ENCODE measurements at places on chromosomes 2 and 18.

GRCh38 chr18:50301074-50301473 is 13.6 kb upstream of the CXXC1 start:
- H3K36me3 ChIP-seq, result no peaks in the 10 kb centered on the region
- H3K4me3 ChIP-seq, result no peak overlapping the region
- peaks cover 9% of the 10 kb centered on the region for H3K4me1 ChIP-seq

- H3K27me3 ChIP-seq, result no peaks in the 10 kb centered on the region
- peaks cover 5% of the 10 kb centered on the region for H3K36me3 ChIP-seq
- no peak for DNase-seq
- no peak overlapping the region for H3K4me3 ChIP-seq
- H3K27ac ChIP-seq, result no peak overlapping the region
Observed at GRCh38 chr2:80489717-80490116, 185.2 kb upstream of the LRRTM1 start.

DNA sequence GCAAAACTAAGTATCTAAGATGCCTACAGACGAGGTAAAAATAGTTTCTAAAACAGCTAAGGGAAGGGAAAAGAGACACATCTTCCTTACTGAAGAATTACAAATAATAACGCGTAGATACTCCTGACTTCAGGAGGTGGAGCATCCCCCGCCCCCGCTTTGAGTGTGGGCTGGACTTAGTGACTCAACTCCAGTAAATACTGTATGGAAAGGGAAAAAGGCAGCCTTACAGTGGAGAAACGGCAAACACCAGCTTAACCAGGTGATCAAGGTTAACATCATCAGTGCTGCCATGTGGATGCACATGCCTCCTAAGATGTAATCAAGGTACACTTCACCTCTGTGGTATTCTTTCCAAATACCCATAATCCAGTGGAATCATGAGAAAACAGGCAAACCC is 47.9 kb downstream of the HADHB start:
- H3K4me3 ChIP-seq, result no peak overlapping the region
- DNase-seq, result no peak
- H3K27me3 ChIP-seq, result peaks cover 3% of the 10 kb centered on the region
- no peak overlapping the region for H3K27ac ChIP-seq

DNA sequence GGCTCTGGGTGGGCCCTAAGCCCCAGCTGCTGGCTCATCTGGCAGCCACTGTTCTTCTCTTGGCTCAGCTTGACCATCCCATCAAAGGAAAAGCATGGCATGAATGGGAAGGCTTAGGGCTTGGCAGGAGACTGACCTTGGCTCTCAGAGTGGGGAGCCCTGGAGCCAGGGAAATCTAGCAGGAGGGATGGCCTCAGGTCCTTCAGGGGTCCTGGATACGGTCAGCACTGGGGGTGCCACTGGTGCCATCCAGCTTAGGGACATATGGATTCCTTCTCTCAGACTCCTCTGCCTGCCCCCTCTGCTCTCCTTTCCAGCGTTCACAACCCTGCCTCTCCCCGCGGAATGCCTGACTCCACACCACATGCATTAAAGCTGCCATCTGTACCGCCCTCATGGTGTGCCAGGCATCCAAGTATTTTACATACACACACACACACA is 165.5 kb upstream of the HAAO start:
- no peak overlapping the region for H3K4me3 ChIP-seq
- H3K4me1 ChIP-seq, result peaks cover 23% of the 10 kb centered on the region
- no peak overlapping the region for H3K27ac ChIP-seq

GRCh38 chr2:54757500-54757899 is 34.0 kb downstream of the EML6 start:
- no peaks in the 10 kb centered on the region for H3K4me1 ChIP-seq
- peaks cover 14% of the 10 kb centered on the region for H3K27me3 ChIP-seq
- H3K4me3 ChIP-seq, result no peak overlapping the region
- no peak for DNase-seq
- H3K27ac ChIP-seq, result no peak overlapping the region

DNA sequence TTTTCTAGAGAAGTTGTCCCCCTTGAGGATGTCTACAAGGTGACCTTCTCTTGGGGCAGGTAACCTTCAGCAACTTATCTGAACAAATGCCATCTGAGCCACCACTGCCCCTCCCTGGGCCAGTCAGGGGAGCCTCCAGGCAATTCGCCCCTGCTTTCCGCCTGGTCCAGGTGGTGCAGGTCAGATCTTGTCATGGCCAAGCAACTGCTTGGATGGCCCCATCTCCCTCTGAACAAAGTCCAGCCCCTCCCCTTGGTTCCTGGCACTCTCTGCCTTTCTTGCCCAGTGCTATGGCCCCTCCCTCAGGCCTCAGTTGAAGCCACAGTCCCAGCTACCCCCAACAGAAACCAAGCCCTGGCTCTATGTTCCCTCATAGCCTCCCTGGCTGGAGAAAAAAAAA is 138.7 kb downstream of the ALPK2 start:
- DNase-seq, result no peak
- H3K27me3 ChIP-seq, result peaks cover 42% of the 10 kb centered on the region
- no peaks in the 10 kb centered on the region for H3K36me3 ChIP-seq
- no peak overlapping the region for H3K4me3 ChIP-seq

- H3K36me3 ChIP-seq, result no peaks in the 10 kb centered on the region
- no peak overlapping the region for H3K27ac ChIP-seq
- no peak overlapping the region for H3K4me3 ChIP-seq
- no peaks in the 10 kb centered on the region for H3K4me1 ChIP-seq
- DNase-seq, result no peak
Observed at GRCh38 chr2:40470822-40471813, 19.2 kb upstream of the SLC8A1 start.

DNA sequence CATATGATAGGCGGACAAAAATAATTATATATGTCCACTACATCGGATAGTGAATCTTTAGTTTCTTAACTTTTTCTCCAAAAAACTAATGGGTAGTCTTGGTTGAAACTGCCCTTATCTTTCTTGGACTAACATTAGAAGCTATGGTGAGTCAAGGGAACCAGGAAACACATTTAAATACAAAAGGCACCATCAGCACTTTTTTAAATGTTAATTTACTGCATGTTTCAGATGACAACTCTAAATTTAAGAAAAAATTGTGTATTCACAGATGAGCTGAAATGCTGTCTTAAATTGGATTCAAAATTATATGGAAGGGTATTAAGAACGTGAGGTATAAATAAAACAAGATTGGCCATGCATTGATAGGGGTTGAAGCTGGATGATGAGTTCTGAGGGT is 75.6 kb upstream of the CERS6 start:
- H3K4me1 ChIP-seq, result peaks cover 36% of the 10 kb centered on the region
- no peak for DNase-seq
- H3K27me3 ChIP-seq, result no peaks in the 10 kb centered on the region
- H3K4me3 ChIP-seq, result no peak overlapping the region

DNA sequence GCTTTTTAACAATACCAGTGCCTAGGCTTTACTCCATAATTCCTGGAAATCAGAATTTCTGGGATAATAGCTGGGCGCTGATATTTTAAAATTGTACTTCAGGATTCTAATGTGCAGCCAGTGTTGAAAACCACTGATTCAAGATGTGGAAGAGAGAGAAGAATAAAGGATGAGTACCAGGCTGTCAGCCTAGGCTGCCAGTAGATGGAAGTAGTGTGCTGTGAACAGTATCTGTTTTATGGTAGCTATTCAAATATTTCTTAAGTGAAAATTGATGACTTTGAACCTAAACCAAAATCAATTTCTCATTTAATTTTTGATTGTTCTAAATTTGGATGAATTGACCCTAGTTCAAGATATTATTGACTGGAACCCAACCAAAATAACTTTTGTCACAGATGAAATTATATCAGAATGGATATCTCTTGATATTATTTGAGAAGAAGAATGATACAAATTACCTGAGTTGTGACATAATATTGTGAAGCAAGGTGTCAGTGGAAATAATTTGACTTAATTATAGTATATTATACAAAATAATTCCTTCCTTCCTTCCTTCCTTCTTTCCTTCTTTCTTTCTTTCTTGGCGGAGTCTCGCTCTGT is 88.0 kb downstream of the COMMD1 start:
- no peaks in the 10 kb centered on the region for H3K27me3 ChIP-seq
- peaks cover 18% of the 10 kb centered on the region for H3K4me1 ChIP-seq
- H3K4me3 ChIP-seq, result no peak overlapping the region
- peaks cover 4% of the 10 kb centered on the region for H3K36me3 ChIP-seq

DNA sequence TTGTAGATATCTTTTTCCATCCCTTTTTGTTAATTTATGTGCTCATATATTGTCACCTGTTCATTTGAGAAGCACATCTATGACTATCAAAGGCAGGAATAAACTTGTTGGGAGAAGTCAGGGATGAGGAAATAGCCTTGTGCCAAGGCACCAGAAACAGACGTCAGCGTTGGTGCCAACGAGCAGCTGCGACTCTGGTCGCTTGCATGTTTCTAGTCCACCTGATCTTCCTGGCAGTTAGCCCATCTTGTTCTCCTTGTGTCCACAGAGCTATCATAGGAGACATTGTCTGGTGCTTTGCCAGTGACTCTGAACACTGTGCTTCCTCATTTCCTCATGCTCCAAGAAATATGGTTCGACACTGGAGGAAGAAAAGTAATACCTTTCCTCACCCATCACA is 374.4 kb downstream of the PTPRM start:
- H3K27me3 ChIP-seq, result no peaks in the 10 kb centered on the region
- no peaks in the 10 kb centered on the region for H3K36me3 ChIP-seq
- DNase-seq, result no peak
- no peak overlapping the region for H3K27ac ChIP-seq
- H3K4me3 ChIP-seq, result no peak overlapping the region
- peaks cover 19% of the 10 kb centered on the region for H3K4me1 ChIP-seq

- no peak overlapping the region for H3K27ac ChIP-seq
- H3K36me3 ChIP-seq, result no peaks in the 10 kb centered on the region
- no peak for DNase-seq
- no peak overlapping the region for H3K4me3 ChIP-seq
Observed at GRCh38 chr2:36963106-36963505, 3.2 kb downstream of the STRN start.

DNA sequence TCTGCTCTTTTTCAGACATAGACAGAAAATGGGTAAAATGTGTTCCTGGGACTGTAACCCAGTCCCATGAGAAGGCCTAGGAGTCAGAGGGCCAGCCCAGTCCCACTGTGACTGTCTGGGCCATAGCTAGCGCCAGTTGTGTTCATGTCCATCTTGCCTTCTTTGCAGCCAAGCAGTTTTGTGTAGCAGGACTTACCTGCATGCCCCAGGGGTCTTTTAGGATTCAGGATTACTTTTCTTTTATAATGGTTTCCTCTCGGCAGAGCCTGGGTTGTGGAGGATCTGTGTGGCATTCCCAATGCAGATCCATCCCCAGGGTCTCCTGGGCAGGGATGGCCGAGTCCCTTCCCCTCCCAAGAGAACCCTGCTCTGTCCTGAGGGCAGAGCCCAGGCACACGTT is 90.8 kb downstream of the FHOD3 start:
- no peaks in the 10 kb centered on the region for H3K36me3 ChIP-seq
- H3K4me1 ChIP-seq, result no peaks in the 10 kb centered on the region
- no peak overlapping the region for H3K27ac ChIP-seq
- DNase-seq, result no peak
- H3K27me3 ChIP-seq, result no peaks in the 10 kb centered on the region

DNA sequence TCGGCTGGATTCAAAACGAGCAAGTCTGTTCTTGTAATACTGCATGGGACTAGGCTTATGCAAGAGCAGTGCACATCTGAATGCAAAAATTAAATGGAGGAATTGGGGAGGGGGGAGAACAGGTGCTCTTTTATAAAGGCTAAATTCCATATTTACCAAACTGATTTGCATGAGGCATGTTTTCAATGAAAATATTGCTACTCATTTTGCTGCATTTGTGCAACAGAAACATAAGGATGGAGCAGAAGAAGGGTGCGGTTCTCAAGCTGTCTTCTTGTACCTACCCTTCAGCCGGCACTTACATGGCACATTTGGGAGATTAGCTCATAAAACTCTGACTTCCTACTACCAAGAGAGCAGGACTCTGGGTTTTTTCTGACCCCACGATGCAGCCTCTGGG is 256.4 kb downstream of the CDCA7 start:
- H3K27ac ChIP-seq, result no peak overlapping the region
- H3K4me3 ChIP-seq, result no peak overlapping the region
- no peaks in the 10 kb centered on the region for H3K36me3 ChIP-seq
- no peak for DNase-seq

DNA sequence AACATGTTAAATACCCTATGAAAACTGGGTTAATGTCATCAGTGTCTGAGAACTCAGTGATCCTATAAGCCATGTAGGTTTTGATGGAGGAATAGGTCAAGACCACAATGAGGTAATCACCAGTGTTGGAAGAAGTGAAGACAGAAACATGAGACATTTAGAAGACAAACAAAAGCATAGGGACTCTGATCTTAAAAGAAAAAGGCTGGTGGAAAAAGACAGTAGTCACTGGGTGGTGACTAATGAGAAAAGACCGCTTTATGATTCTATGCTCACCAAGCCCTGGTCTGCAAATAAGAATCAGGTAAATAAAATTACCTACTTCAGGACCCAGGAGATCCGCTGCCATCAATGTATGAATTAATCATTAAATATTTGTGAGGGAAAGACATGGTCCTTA is 271.9 kb downstream of the GPD2 start:
- H3K4me1 ChIP-seq, result no peaks in the 10 kb centered on the region
- peaks cover 3% of the 10 kb centered on the region for H3K27me3 ChIP-seq
- no peak overlapping the region for H3K4me3 ChIP-seq
- no peak overlapping the region for H3K27ac ChIP-seq
- no peak for DNase-seq

DNA sequence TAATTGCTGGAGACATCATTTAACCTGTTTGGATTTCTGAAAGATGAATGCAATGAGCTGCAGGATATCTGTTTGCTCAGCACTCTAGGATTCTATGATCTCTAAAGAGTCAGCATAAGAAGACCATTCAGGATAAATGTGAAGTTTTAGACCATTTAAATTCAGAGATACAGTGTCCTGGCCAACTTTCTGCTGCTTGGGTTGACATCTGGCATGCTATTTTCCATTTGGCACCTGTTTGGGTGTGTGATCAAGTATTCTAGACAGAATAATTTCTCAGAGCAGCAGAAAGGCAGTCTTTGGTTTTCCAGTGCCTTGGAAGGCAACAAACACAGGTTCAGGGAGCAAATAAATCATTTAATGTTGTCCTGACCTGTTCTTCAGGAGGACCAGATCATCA is 144.8 kb upstream of the NDUFV2 start:
- no peak for DNase-seq
- H3K4me1 ChIP-seq, result no peaks in the 10 kb centered on the region
- H3K36me3 ChIP-seq, result no peaks in the 10 kb centered on the region
- H3K4me3 ChIP-seq, result no peak overlapping the region
- H3K27ac ChIP-seq, result no peak overlapping the region
- peaks cover 15% of the 10 kb centered on the region for H3K27me3 ChIP-seq

- no peak overlapping the region for H3K27ac ChIP-seq
- H3K36me3 ChIP-seq, result no peaks in the 10 kb centered on the region
- no peak for DNase-seq
- H3K4me1 ChIP-seq, result no peaks in the 10 kb centered on the region
- H3K27me3 ChIP-seq, result no peaks in the 10 kb centered on the region
Observed at GRCh38 chr2:187527262-187527661, 27.0 kb downstream of the TFPI start.

DNA sequence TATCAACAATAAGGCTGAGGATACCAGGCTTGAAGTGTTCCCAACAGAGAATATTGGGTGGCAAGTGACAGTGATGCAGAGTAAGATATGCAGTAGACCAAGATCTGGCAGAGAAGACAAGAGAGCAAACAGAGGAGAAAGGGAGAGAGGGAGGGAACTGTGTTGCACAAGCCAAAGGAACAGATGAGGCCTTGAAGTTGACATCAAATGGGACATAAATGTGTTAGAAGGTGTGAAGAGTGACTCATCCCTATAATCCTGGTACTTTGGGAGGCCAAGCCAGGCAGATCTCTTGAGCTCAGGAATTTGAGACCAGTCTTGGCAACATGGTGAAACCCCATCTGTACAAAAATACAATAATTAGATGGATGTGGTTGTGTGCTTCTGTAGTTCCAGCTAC is 342.9 kb downstream of the PARD3B start:
- no peaks in the 10 kb centered on the region for H3K36me3 ChIP-seq
- H3K4me1 ChIP-seq, result no peaks in the 10 kb centered on the region
- H3K27me3 ChIP-seq, result no peaks in the 10 kb centered on the region
- no peak overlapping the region for H3K27ac ChIP-seq

Measured in natural killer cell treated with Interleukin-12 subunit alpha and Interleukin-12 subunit beta and Interleukin-15 and Interleukin-18, amount 100 ng/mL, for 72 hours (primary cell).